ENCODE measurements at places on chromosomes 1 and 21. TPM values are rescaled to one million over a fixed set of nuclear protein-coding genes. Genes with fewer than 3 reads are reported as not detected.

The KRTAP10-8 gene
- not detected for total RNA-seq

The FCRL1 gene
- total RNA-seq = 3.2 TPM

The KCNE2 gene
- total RNA-seq = not detected

The SPRR1A gene
- total RNA-seq = not detected

The AMY1C gene
- not detected for total RNA-seq

The GDAP2 gene
- total RNA-seq = 9.2 TPM

The KCNJ15 gene
- under 0.01 TPM for total RNA-seq

The LBR gene
- total RNA-seq = 51.7 TPM

The HAO2 gene
- total RNA-seq = not detected

The MACO1 gene
- total RNA-seq = 10.8 TPM

The OSBPL9 gene
- total RNA-seq = 87.0 TPM

The CHRM3 gene
- 54.7 TPM for total RNA-seq

The TP73 gene
- total RNA-seq = under 0.01 TPM

The ELF3 gene
- 1.3 TPM for total RNA-seq

The FAM151A gene
- not detected for total RNA-seq

The FAM177B gene
- total RNA-seq = 0.27 TPM

The FMOD gene
- 1.9 TPM for total RNA-seq

The CYP4B1 gene
- total RNA-seq = not detected

The TSPEAR gene
- total RNA-seq = not detected

The ALDH4A1 gene
- 17.8 TPM for total RNA-seq

All from hematopoietic multipotent progenitor cell (in vitro differentiated cells).